ENCODE measurements at places on chromosomes 12 and 14.

DNA sequence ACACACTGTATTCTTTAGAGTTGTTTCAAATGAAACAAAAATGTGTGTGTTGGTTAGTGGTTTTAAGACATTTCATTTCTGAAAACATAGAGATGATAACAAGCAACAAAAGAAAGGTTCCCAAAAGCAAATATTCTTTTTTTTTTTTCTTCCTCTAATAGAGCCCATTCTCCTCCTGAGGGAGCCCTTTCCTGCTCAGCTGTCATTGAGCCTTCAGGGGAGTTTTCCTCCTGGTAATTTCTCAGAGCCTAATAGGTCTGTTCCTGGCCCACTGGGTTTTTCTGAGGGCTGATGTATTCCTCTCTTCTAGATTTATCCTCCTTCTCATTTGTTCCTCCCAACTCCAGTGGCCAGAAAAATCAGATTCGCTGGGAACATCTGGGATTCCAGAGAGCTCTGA, 654.5 kb downstream of the NOVA1 start:
- DNase-seq, result no peak

- no peak for DNase-seq
These were observed 3.0 kb upstream of the SNW1 start for GRCh38 chr14:77763978-77764377.

DNA sequence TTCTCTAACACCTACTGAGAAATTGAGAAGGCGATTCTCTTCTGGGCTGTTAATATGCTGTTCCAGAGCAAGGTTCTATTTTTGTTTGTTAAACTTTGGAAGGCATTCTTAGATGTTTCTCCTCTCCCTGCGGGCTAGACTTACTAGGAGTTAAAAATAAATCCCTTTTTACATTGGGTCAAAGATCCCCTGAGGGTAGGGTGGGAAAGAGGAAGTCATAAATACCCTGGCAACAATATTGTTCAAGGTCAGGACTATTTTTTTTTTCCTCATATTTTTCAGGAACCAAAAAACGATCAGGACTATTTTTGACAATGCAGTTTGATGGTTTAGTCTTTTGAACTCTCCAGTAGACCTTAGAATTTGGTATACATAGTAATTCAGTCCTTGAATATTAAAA, 12.0 kb upstream of the SLC2A14 start:
- DNase-seq, result no peak

GRCh38 chr14:64220466-64220865, 73.7 kb downstream of the ESR2 start:
- no peak for DNase-seq

DNA sequence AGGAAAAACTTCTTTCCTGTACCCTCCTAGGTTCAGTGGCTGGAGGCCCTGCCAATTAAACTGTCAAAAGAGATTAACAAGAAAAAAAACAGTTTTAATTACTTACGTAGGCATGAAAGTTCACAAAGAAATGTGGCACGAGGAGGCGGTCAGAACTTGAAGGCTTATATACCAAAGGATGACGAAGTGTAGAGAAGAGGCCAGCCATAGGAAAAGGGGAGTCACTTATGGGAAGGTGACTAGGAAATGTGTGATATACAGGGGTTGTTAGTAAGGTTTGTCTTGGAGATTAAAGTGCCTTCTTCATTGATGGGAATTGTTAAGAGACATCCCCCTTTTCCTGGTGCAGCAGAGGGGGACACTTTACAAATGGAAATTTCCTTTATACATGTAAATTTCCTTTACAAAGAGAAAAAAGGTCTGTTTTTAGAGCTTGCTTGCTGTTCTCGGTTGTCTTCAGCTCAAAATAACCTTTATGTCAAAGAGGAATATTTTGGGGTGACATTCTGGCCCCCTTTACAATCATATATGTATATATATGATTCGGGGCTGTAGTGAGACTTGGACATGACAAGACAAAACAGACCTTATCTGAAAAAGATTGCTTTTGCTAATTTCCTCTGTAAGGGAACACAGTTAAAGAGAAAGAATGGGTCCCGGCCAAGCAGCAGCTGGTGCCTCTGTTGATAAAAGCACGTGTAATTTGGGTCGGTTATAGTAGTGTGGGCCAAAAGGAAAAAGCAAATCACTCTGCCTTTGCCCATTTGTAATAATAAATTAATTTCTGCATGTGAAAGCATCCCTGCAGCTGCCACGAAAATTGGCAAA, 38.6 kb downstream of the SYNE2 start:
- DNase-seq, result no peak

GRCh38 chr12:12384571-12385340, 27.9 kb downstream of the BORCS5 start:
- no peak for DNase-seq

- no peak for DNase-seq
These were observed 449.1 kb downstream of the RAD51B start for GRCh38 chr14:68268719-68269118.

DNA sequence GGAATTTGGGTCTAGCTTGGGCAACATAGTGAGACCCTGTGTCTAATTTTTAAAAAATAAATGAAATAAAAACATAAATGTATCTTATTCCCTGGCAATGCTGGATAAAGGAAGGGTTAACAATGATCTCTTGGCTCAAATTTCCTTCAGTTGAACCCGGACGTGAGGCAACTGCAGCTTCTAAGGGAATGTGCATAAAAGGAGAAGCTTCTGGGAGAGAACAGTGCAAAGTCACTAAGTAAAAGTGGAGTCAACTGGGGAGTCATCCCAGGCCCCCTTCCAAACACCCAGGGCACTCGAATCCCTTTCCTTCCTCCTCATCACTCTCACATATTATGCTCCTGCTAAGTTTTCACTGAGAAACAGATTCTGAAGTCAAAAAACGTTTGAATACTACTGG, 147.3 kb downstream of the PPM1H start:
- DNase-seq, result no peak

- DNase-seq, result no peak
These were observed 156.3 kb upstream of the PDE3A start for GRCh38 chr12:20211981-20212421.

- DNase-seq, result no peak
These were observed 185.1 kb downstream of the AKAP6 start for GRCh38 chr14:32514236-32514635.

GRCh38 chr14:103516426-103517173, 6.0 kb downstream of the CKB start:
- no peak for DNase-seq

DNA sequence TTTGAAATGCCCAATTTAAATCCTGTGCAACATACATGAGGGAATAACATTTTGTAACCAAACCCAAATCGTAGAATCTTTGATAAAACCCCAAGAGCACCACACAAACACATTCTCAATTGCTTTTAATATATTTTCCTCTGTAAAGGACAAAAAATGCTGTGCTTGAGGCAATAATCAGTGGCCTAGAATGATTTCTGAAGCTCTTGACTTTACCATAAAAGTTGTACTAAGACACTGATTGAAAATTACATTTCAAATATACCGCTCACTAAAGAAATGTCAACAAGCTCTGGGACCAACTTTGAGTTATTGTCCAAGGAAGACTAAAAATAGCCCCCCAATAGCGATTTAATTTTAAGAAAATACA, 1.5 kb downstream of the EML5 start:
- DNase-seq, result no peak

DNA sequence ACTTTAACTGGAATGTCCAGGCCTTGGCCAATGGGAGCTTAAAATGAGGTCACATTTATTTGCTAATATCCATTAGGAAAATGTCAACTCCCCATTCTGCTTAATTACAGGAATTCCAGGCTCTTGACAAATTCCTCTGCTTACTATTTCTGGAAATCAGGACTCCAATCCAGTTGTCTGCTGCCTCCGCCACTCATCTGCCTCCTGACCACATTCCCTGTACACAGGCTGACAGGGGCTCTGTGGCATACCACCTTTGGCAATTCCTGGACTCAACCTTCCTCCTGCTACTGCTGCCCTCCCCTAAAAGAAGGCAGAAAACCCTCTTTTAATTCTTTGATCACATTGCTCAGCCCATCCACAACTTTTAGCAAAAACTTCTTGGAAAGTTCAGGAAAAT, 37.9 kb downstream of the KICS2 start:
- no peak for DNase-seq

- DNase-seq, result no peak
These were observed 63.5 kb downstream of the PRMT8 start for GRCh38 chr12:3554371-3555115.

GRCh38 chr12:51751661-51752060, 96.9 kb downstream of the FIGNL2 start:
- no peak for DNase-seq

DNA sequence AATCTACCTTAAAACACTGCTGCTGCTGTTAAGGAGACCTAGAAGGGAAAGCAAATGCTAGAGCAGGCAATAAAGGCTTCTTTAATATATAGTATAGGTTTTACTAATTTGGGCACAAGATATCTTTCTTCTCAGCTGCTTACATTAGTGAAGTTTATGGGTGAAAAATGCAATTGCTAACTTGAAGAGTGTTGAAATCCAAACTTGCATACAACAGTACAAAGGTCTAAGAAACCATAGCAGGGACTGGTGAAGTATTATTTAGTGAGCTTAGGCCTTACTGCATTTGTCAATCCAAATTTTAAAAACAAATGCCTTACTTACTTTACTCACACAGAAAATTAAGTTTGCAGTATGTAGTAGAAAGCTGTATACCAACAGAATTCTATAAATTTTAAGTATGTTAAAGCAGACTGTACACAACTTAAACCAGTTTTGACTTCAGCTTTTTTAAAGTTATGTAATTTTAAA, 1.4 kb upstream of the AP4S1 start:
- DNase-seq, result no peak

- no peak for DNase-seq
These were observed 130.5 kb downstream of the ZFP36L1 start for GRCh38 chr14:68662392-68662791.

DNA sequence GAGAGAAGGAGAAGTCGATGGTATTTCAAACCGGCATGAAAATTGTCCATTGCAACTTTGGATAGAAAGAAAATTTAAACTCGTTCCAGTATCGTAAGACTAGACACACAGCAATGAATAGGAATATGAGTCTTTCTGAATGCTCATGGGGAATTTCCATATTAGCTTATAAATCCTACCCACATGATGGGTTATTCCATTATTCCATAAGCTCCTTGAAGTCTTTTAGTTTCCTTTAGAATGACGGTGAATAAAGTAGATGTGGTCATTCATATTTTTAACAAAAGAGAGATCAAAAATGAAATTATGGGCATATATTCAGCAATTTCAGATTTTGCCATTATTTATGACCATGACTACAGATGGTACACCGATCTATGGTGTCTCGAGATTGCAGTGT, 163.4 kb upstream of the HMGA2 start:
- no peak for DNase-seq

DNA sequence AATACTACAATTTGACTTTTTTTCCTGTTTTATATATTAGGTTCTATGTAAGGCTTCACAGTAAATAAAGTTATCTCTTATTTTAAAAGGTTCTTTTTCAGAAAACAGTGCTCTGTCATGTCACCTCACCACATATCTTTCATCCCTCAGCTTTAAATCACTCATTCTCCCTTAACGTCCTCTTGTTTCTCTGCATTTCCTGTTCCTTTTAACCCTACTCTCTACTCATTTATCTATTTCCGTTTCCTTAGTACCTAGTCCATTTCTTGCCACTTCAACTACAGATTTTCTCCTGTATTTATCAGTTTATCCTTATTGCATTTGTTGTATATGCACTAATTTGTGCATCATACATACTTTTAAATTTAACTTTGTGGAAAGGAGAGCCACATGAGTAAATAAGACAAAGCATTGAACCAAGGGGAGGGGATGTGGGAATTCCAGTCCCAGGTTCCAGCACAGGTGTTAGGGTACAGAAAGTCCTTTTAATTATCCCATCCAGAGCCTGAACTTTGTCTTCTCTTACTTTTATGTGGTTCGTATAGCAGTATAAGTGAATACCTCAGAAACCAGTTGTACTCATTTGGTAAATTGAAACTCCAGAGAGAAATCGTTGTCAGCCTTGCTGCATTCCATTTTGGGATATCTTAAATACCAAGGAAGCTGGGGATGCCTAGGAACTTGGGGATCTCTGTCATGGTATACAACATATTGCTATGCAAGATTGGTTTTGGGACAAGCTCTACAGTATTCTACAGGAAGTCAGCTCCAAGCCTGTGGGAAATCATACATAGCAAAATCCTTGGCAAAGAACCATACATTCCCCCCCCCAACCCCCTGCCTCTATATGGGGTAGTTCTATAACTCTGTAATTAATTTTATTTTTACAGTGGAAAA, 120.5 kb downstream of the DIP2B start:
- DNase-seq, result no peak

DNA sequence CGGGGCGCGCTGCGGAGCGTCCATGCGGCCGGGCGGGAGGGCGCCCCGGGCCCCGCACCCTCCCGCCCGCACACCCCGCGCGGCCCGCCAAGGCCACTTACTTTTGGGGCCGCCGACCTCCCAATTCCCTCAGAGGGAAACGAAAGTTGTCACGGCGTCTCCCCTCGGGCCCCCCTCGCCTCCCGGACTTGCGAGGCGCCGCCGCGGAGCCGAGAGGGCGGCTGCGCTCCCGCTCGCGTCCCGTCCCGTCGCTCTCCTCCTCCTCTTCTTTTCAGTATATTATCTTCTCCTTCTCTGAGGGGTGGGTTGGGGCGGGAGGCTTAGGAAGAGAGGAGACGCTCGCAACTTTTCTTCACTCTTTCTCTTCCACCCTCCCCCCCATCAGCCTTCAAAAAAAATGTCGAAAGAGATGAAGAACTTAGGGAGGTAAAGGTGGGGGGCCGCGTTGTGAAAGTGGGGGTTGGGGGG, 613 bp downstream of the DUSP16 start:
- DNase-seq, result no peak

DNA sequence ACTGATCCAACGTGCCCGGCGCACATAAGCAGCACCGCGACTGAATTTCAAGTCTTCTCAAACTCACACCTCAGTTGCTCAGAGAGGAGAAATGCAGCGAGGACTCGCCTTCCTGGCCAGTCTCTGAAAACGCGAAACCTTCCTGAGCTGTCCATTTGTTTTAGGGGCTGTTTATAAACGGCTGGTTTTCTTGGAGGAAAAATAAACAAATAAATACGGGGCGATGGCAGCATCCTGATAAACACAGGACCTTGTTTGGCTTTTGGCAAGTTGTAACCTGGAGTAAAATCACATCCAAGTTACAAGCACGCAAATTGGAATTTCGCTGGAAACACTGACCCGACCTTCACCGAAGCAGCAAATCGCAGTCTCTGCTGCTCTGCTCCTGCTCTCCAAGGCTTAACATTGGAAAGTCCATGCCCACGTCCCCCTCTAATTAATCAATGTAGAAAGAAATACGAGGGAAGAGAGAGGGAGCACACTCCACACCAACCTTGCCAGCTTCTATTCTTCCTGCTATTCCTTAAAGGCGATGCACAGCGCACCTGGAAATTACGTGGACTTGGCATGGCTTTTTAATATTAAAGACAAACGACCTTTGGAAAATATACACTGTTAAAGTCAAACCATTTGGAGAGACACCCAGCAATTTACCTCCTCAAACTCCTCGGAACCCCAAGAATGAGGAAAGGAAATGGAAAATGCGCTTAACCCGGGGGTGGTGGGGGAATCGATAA, 248.8 kb downstream of the APAF1 start:
- DNase-seq, result no peak

DNA sequence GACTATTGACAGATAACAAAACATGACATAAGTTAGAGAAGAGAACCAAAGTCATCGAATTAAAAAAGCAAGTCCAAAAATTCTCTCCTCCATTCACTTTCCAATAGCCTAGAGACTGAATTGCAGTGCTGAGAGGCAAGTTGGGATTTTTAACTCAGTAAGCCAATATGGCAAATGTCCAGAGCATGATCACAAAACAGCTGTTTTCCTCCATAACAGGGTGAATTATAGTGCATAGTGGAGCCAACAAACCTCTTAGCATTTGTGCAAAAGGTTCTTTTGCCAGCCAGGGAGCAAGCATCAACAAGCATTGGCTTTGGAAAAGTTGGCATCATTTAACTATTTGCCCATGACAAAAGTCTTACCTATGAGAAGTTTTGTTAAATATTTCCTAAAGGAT, 458.8 kb upstream of the NOVA1 start:
- DNase-seq, result no peak

Measured in GOT3 (cell line).